ENCODE measurements at places on chromosomes 13 and 19.
A peak's percentile ranks its signal among the peaks of the same experiment; 100 is the strongest.

- no peak for DNase-seq
These were observed at the start of gene ARHGAP35 for GRCh38 chr19:46860846-46861690. ARHGAP35 (plus strand) TSS chr19:46860997; CDS start chr19:46918676, 57,679 bp downstream.

GRCh38 chr19:29590278-29590677 is 15.8 kb upstream of the POP4 start:
- no peak for DNase-seq

- peak; percentile 54 for DNase-seq
These were observed 11.3 kb upstream of the PLA2G4C start for GRCh38 chr19:48121909-48122371.

DNA sequence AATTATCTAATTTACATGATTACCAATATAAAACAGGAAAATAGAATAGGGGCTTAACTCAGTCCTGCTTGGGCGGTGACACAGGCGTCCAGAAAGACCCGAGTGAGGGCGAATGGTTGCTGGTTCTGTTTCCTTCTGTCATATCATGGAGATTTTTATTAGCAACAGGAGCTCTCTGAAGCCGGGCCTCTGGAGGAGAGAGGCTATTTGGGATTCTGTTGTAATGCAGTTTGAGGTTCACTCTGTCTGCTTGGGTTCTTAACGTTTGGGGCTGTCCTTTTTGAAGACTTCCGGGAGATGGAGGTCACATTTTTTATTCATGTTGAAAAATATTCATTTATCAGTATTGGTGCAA is 115.7 kb upstream of the ZNF536 start:
- no peak for DNase-seq

DNA sequence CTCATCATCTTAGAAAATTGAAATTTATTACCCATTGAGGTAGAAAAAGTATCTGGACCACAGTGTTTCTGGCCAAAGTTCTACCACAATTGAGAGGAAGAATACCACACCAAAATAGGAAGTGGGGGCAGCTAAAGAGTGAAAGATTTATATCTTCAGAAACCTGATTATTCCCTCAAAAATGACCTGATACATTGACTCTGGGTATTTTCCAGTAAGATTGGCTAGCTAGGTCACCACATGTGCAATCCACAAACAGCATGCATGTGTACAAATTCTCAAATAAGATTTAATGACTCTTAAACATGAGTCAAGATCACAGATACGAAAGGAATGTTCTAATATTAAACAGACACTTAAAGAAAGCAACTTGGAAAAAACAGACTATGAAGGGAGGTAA is 1516.2 kb upstream of the PCDH20 start:
- DNase-seq, result peak; percentile 13

DNA sequence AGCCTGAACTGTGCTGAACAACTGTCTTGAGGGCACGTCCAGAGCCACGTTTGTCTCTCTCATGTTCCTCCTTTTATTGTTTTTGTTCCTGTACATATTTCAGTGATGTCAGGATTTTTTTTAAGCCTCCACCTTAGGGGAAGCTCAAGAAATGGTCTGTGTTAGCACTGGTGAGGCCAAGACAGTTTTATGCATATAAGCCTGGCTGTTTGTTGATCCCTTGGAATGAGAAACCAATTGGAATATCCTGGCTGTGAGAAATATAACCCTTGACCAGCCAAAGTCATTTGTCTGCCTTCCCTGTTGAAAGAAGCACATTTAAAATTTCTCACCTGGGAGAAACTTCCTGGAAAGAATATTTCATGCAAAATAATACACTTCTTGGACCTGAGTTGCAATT is 115.8 kb downstream of the DNAJC15 start:
- no peak for DNase-seq
